ENCODE measurements at places on chromosomes 1 and 21.
A peak's percentile ranks its signal among the peaks of the same experiment; 100 is the strongest.

DNA sequence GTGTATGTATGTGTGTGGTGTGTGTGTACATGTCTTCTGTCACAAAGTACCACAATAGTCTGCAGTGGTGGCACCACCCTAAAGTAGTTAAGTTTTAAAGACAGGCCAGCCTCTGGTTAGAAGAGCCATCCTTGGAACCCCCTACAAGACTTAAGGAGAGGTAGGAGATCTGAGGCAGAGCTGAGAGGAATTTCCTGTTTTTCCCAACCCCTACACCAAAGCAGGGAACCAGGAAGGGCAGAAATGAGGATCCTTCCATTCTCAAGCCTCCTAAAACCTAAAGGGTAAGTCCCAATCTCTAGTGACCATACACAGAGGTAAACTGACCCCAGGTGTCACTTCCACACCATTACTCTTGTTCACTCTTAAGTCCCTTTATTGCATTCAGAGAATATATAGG, 11.1 kb downstream of the PEA15 start:
- DNase-seq = no peak

DNA sequence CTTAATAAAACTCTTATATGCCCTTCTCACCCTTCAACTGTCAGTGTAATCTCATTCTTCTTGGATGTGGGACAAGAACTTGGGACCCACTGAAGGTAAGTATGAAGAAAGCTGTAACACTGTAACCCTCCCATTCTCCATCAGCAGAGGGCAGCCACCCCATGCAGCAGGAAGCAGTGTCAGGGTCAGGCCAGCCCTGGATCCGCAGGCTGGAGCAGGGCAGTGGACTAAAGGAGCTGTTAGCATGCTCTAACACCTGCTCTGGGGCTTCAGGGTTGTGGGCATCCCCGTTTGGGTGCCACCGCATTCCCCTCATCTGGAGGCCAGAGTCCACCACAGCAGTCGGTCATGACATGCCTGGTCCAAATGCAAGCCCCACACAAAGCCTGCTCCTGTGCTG, 156.5 kb downstream of the HIVEP3 start:
- DNase-seq = no peak

DNA sequence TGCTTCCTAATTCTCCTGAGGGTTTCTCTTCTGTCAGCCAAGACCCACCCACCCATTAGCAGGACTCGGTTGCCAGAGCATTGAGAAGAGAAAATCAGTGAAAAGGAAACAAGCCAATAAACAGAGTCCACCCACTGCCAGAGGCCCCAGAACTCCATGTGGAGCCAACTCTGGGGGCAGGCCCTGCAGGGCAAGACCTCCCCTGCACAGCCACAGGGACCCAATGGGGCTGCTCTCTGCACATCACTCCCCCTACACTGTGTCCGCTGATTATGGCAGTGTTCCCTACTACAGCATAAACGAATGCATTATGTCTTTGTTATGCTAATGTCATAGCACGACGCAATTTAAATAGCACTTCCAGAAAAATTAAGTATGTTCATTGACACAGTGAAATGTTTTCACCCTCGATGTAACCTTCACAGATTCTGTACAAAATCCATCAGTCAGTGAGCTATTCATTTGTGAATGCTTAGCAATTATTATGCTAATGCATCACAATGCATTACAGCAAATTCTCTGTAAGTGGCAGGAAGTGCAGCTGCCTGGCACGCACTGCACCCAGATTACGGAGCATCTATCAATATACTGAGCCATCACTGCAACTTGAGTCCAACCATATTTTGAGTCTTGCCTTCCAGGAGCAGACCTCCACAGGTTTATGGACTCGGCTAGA, 56.4 kb downstream of the GRIK3 start:
- DNase-seq = no peak

- DNase-seq = no peak
Observed at GRCh38 chr1:196451103-196451502, 157.1 kb downstream of the KCNT2 start.

GRCh38 chr1:221118176-221118937, 239.1 kb downstream of the HLX start:
- DNase-seq = no peak

- DNase-seq = no peak
Observed at GRCh38 chr1:42952303-42953001, 6.2 kb downstream of the SLC2A1 start.

GRCh38 chr1:25952841-25953401, 44.9 kb downstream of the PAFAH2 start:
- DNase-seq = peak; percentile 82

DNA sequence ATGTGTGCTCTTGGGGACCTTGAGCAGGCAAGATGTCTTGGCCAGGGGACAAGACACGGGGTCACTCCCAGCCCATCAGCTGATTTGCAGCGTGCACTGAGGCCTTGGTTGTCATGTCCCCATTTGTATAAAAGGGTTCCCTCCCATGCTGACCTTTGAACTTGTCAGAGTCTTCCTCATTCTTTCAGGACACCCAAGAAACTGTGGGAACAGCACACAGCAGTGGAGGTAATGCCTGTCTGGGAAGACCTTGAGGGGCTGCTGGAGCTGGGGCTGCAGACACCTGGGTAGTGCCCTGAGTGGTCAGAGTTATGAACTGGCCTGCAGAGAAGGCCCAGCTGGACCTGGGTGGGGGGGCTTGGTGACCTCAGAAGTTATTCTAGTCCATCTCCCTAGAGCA, 46.4 kb downstream of the FAAH start:
- no peak for DNase-seq

DNA sequence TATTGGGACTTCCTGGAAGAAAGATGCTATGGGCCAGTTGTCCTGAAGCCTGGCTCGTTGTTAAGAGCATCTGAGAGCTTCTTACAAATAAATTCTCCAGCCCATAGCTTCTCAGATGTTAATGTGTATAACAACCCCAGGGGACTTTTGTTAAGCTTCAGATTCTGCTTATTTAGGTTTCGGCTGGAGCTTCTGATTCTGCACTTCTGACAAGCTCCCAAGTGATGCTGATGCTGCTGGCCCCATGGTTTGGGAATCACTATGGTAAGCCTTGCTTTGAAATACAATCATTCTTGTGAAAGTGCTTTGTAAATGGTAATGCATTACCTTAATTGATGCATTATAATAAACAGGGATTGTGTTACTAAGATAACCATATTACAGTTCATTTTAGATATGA, 281.8 kb upstream of the PLD5 start:
- DNase-seq = no peak

- DNase-seq = peak; percentile 73
Observed at GRCh38 chr1:207284209-207284897, 37.1 kb upstream of the CD55 start.

DNA sequence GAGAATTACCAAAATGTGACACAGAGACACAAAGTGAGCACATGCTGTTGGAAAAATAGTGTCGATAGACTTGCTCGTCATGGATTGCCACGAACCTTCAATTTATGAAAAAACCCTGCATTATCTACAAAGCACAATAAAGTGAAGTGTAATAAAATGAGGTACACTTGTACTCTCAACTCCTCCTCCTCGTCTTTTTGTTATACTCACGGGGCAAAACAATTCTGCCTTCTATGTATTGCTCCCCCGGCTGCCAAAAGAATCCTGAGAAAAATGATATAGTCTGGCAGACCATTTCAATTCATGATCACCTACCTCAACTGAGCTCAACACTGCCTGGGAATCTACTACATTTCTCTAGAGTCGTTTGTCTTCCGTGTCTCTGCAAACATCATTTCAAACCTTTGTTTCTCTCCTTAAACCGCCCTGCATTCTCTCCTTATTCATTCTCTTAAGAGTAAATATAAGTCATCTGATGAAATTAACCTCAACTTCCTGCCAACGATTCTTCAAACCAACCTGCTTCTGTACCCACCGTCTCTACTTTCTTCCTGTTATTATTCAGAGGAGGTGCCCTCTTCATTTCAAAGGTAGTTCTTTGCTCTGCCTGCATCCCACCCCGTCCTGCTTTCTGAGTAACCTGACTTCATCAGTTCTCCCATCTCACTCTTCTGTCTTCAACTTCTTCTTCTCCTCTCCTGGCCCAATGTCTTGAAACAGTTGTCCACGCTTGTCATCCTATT, 12.9 kb upstream of the IL19 start:
- DNase-seq = no peak

DNA sequence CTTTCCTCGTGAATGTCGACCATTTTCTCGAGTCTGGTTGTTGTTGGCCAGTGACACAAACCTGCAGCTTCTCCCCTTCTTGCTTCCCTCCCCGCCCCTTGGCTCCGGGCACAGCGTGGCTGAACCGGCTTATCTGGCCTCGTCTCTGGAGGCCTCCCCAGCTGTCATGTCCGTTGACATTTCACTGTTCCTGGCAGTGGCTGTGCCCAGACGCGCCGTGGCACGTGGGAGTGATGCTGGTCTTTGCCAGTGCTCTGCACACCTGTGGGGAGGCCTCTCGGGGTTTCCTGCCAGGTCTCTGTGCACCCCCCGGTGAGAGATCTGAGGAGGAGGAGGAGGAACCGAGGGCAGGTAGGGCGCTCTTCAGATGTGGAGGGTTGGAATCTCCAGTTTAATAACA, 23.7 kb downstream of the SKI start:
- DNase-seq = no peak

GRCh38 chr1:4699376-4700301, 45.2 kb downstream of the AJAP1 start:
- DNase-seq = peak; percentile 31

DNA sequence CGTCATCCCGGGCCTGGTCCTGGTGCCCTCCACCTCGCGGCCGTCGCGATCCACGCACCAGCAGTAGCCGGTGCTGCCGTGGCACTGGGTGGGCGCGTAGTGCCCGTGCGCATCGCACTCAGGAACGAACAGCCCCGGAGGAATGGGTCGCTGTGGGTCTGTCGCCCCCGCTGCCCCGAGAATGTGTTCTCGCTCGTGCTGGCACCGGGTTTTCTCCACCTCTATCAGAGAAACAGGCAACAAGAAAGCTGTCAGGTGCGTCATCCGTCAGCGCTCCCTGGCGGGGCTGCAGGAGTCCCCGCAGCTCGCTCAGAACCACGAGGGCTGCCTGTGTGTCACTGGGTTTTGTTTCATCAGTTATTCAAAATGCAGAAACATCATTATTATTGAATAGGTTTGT, 71.2 kb downstream of the NID1 start:
- no peak for DNase-seq

GRCh38 chr1:42887366-42887765, 41.0 kb downstream of the ZNF691 start:
- DNase-seq = no peak

DNA sequence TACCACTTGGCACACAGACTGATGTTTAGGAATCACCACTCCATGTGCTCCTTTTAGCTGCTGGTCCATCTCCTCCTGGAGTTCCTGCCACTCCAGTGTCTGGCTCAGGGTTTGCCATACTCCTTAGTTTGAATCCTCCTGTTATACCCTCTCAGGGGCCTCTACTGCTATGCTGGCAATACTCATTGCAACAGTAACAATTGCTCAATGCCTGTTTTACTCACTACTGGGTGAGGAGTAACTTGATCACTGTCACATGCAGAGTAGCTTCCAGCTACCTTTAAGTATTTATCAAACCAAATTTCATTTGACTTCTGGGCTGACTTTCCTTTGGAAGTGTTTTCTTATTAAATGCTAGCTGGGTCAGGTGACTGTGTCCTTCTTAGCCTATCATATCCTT, 107.2 kb upstream of the WLS start:
- DNase-seq = no peak

All from fibroblast of skin of abdomen (primary cell).